Stomach (tissue), 19 donors: ENCODE measurements at places on chromosomes 13 and 19. TPM values are rescaled to one million over a fixed set of nuclear protein-coding genes. Genes with fewer than 3 reads are reported as not detected.
A peak's percentile ranks its signal among the peaks of the same experiment; 100 is the strongest.

The THSD8 gene
- polyA plus RNA-seq, result 8.3 TPM

The F10 gene
- 3.5 TPM for polyA plus RNA-seq

The RXFP2 gene
- not detected for polyA plus RNA-seq

The CEACAM7 gene
- polyA plus RNA-seq, result not detected

The KRTDAP gene
- not detected for polyA plus RNA-seq

The CYSLTR2 gene
- not detected for polyA plus RNA-seq

GRCh38 chr19:37362733-37363132, 8.2 kb upstream of the ZNF527 start:
- H3K27me3 ChIP-seq, result no peaks in the 10 kb centered on the region
- H3K4me3 ChIP-seq, result no peak overlapping the region
- DNase-seq, result no peak
- H3K4me1 ChIP-seq, result no peaks in the 10 kb centered on the region

DNA sequence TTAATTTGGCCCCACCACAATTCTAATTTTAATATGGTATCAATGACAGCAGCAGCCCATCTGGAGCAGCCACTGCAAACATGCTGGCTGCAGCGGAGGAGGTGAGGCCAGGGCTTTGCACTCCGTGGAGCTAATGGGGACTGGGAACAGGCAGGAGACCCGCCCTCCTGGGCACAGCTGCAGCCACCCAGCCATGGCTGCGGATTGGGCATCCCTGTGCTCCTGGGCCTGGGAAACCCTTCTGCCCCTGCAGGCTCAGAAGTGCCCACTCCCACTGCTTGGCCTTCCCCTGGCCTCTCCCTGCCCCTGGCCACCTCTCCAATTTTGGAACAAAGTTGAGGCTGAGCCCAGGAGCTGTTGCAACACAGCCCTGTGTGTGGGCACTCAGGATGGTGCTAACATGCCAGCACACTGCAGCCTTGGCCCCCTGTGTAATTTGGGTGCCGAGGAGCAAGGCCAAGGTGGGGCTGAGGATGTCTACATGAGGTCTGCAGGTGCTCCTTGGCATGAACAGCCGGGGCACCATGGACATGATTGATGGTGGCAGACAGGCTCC, 123.6 kb downstream of the PCDH9 start:
- H3K36me3 ChIP-seq, result no peaks in the 10 kb centered on the region
- no peak for DNase-seq
- no peak overlapping the region for H3K4me3 ChIP-seq
- H3K27me3 ChIP-seq, result no peaks in the 10 kb centered on the region
- H3K27ac ChIP-seq, result no peak overlapping the region

DNA sequence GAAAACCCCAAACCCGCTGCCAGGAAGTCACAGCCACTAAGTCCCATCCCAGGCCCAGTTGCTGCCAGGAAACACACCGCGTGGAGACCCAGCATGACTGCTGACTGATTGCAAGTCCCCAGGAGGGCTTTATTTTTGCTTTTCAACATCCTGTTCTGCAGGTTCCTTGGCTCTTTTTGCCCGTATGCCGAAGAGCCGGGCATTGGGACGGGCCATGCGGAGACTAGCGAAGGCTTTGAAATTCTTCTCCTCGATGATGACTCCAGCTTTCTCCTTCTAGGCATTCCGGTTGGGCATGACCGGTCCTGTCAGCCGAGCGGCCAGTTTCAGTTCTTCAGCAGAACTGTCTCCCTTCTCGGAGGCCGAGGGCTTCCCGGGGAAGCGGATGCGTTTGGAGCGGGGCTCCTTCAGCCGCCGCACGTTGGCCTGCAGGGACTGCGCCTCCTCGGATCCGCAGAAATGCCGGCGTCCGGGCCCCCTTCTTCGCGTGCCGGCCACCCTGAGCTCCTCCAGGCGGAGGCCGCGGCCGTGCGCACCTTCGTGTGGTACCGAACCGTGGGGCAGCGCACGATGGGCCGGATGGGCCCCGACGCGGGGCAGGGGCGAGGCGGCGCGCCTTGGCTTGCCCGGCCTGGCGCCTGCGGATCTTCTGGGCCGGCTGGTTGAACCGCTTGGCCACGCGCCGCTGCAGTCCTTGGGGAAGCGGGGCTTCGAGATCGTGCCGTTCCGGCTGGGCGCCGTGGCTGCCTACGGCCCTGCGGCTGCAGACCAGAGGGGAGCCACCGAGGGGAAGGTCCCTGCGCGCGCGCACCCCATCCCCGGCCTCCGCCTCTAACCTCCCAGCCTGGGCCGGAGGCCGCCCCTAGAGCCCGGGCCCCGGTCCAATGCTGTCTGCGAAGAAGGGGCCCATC, 15.2 kb downstream of the ZSCAN5C start:
- peak overlapping the region; percentile 38 for H3K4me3 ChIP-seq
- H3K27me3 ChIP-seq, result no peaks in the 10 kb centered on the region
- no peak for DNase-seq
- H3K27ac ChIP-seq, result peak overlapping the region; percentile 11

DNA sequence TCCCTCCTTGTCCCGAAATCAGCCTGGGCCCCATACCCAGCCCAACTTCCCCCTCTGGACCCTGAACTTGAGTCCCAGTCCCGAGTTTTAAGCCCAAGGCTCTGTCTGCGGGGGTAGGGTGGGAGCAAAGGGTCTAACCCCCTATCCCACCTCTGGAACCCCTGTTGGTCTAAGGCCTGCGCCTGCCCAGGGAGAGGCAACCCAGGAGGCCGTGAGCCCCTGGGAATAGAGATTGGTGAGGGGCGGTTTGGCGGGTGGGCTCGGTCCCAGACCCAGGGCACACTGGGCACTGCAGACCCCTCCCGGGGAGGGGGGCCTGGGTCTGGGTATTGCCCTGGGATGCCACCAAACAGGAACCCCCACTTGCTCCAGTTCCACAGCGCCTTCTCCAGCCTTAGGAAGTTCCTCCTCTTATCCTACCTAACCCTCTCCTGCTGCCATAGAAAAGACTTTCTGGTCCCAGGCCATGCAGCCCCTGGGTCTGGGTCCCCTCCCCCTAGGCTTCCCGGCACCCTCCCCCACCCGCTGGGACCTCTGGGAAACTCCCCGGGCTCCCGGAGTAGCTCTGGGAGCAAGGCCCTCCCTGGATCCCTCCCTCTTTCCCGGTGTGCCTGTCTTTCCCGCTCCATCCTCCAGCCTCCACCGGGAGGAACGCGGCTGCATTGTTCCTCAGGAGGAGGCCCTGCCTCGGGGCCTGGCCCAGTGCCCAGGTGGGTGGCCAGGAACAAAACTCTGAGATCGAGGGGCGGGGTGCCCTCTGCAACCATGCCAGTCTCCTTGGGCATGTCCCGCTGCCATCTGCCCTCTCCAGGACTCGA, 33.6 kb upstream of the NANOS3 start:
- peak; percentile 91 for DNase-seq
- H3K27ac ChIP-seq, result peak overlapping the region; percentile 99
- peaks cover 78% of the 10 kb centered on the region for H3K4me1 ChIP-seq
- no peaks in the 10 kb centered on the region for H3K36me3 ChIP-seq

DNA sequence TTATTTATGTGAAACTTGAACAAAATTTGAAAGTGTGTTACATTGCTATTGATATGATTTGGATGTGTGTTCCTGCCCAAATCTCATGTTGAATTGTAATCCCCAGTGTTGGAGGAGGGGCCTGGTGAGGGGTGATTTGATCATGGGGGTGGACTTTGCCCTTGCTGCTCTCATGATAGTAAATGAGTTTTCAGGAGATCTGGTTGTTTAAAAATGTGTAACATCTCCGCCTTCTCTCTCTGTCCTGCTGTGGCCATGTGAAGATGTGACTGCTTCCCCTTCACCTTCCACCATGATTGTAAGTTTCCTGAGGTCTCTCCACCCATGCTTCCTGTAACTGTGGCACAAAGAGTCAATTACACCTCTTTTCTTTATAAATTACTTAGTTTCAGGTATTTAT, 1731.0 kb downstream of the SLITRK5 start:
- H3K36me3 ChIP-seq, result no peaks in the 10 kb centered on the region
- H3K4me1 ChIP-seq, result no peaks in the 10 kb centered on the region
- no peak overlapping the region for H3K4me3 ChIP-seq

GRCh38 chr13:53198017-53198416, 169.4 kb downstream of the OLFM4 start:
- H3K27ac ChIP-seq, result no peak overlapping the region
- DNase-seq, result peak; percentile 29
- H3K4me3 ChIP-seq, result no peak overlapping the region
- peaks cover 28% of the 10 kb centered on the region for H3K27me3 ChIP-seq
- no peaks in the 10 kb centered on the region for H3K36me3 ChIP-seq

- no peaks in the 10 kb centered on the region for H3K36me3 ChIP-seq
- DNase-seq, result no peak
- H3K27me3 ChIP-seq, result no peaks in the 10 kb centered on the region
- H3K27ac ChIP-seq, result peak overlapping the region; percentile 60
- H3K4me3 ChIP-seq, result no peak overlapping the region
Observed at GRCh38 chr19:6076675-6077463, 33.4 kb downstream of the RFX2 start.

- H3K27me3 ChIP-seq, result peaks cover 30% of the 10 kb centered on the region
- H3K36me3 ChIP-seq, result no peaks in the 10 kb centered on the region
- H3K4me3 ChIP-seq, result no peak overlapping the region
- H3K4me1 ChIP-seq, result no peaks in the 10 kb centered on the region
- no peak overlapping the region for H3K27ac ChIP-seq
Observed at GRCh38 chr13:112341976-112342735, 34.0 kb upstream of the SPACA7 start.

DNA sequence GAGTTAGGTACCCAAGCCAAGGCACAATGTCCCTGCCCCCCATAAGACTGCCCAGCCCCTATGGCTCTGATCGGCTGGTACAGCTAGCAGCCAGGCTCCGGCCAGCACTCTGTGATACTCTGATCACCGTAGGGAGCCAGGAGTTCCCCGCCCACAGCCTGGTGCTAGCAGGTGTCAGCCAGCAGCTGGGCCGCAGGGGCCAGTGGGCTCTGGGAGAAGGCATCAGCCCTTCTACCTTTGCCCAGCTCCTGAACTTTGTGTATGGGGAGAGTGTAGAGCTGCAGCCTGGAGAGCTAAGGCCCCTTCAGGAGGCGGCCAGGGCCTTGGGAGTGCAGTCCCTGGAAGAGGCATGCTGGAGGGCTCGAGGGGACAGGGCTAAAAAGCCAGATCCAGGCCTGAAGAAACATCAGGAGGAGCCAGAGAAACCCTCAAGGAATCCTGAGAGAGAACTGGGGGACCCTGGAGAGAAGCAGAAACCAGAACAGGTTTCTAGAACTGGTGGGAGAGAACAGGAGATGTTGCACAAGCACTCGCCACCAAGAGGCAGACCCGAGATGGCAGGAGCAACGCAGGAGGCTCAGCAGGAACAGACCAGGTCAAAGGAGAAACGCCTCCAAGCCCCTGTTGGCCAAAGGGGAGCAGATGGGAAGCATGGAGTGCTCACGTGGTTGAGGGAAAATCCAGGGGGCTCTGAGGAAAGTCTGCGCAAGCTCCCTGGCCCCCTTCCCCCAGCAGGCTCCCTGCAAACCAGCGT, 3.0 kb upstream of the KMT2B start:
- peaks cover 3% of the 10 kb centered on the region for H3K36me3 ChIP-seq
- peak overlapping the region; percentile 14 for H3K27ac ChIP-seq
- no peak for DNase-seq
- H3K4me3 ChIP-seq, result no peak overlapping the region

DNA sequence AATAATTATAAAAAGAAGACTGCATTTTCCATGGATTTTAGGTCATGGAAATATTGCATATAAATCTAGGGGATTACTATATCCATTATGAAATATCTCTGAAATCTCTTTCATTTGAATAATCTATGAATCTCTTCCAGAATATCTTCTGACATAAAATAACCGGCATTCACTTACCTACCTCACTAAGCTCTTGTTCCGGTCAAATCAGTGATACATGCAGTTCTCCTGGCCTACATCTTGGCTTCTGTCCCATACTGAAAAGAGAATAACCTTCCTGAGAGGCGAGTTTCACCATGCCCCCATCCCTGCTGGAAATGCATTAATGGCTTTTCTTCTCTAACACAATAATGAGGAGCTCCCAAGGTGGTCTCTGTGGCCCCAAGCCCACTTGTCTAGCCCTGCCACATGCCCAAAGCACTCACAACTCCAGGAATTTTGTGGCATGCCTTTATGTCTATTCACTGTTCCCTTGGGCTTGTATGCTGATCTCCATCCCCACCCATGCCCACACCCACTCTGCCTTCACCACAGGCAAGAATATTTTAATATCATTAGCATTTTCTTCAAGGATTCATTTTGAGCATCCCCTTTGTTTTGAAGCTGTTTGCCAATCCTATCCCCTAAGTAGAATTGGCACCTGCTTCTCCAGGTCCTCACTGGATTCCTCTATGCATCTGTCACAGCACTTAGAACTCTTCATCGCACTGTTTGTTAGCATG, 401.6 kb downstream of the COG6 start:
- H3K27me3 ChIP-seq, result no peaks in the 10 kb centered on the region
- no peak for DNase-seq
- no peak overlapping the region for H3K4me3 ChIP-seq
- no peaks in the 10 kb centered on the region for H3K4me1 ChIP-seq
- no peak overlapping the region for H3K27ac ChIP-seq

- no peak overlapping the region for H3K27ac ChIP-seq
- no peaks in the 10 kb centered on the region for H3K4me1 ChIP-seq
- no peaks in the 10 kb centered on the region for H3K27me3 ChIP-seq
- H3K36me3 ChIP-seq, result no peaks in the 10 kb centered on the region
- no peak for DNase-seq
Observed at GRCh38 chr13:21949818-21950429, 279.1 kb downstream of the FGF9 start.

GRCh38 chr19:54436031-54436523, 12.9 kb upstream of the LENG8 start:
- H3K36me3 ChIP-seq, result peaks cover 9% of the 10 kb centered on the region
- peak; percentile 53 for DNase-seq
- H3K27ac ChIP-seq, result no peak overlapping the region
- H3K4me3 ChIP-seq, result no peak overlapping the region
- no peaks in the 10 kb centered on the region for H3K27me3 ChIP-seq
- H3K4me1 ChIP-seq, result peaks cover 40% of the 10 kb centered on the region

DNA sequence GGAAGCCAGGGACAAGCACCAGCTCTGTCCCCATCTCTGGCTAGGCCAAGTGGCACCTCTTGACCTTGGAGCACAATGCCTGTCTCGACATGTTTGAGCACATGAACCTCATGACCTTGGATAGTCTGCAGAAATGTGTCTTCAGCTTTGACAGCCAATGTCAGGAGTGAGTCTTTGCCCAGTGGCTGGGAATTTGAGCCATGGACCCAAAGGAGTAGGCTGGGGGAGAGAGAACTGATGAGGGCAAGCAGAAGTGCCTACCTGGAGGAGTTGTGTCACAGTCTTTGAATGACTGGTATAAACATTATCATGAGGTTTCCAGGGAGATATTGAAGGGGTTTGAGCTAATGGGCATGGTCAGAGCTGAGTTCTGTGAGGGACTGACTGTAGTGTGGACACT, 6.7 kb upstream of the CYP4F12 start:
- peaks cover 27% of the 10 kb centered on the region for H3K27me3 ChIP-seq
- H3K4me3 ChIP-seq, result no peak overlapping the region
- no peak overlapping the region for H3K27ac ChIP-seq
